ENCODE measurements at places on chromosomes 1 and 21.

DNA sequence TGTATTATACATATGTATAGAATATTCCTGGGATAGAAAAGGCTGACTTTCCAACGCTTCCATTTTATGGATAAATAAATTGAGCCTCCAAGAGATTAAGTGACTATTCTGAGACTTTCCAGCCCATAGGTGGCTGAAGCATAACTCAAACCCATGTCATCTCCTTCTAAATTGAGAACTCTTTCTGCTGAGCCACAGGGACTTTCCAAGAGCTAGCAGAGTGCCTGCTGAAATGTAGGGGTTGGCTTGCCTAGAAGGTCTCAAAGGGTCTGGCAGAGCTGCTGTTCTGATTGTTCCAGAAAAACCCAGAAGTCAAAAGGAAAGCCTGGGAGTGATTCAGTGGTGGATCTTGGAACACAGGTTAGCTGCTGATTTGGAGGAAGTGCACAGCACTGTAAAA, 146.4 kb upstream of the BEND5 start:
- no peak for DNase-seq

- no peak for DNase-seq
These were observed 2.8 kb upstream of the HAPLN2 start for GRCh38 chr1:156616463-156616862.

DNA sequence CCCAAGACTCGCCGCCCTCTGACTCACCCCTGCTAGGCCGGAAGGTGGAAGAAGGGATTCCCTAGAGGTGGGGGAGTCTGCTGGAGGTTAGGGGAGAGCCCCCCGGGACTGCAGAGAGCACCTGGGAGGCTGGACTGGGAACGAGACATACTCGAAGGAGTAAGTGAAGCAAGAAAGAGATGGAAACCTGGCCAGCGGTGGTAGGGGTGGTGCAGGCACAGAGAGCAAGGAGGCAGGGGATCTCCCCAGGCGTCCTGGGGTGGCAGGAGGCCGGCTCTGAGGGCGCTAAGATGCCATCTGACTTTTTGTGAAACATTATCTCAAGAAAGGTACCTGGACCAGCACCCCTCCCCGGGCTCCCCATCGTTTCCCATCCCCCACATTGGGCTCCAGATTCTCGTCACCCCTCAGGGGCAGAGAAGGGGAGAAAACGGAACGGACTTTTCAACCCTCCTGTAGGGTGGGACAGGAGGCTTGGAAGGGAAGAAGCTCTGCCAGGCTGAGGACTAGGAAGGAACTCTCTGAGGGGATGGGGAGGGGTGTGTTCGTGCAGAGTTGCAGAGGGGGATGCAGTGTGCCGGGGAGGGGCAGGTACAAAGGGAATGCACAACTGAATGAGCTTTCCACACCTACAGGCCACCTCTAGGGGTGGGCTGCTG, 708 bp downstream of the CHRNB2 start:
- DNase-seq: no peak

DNA sequence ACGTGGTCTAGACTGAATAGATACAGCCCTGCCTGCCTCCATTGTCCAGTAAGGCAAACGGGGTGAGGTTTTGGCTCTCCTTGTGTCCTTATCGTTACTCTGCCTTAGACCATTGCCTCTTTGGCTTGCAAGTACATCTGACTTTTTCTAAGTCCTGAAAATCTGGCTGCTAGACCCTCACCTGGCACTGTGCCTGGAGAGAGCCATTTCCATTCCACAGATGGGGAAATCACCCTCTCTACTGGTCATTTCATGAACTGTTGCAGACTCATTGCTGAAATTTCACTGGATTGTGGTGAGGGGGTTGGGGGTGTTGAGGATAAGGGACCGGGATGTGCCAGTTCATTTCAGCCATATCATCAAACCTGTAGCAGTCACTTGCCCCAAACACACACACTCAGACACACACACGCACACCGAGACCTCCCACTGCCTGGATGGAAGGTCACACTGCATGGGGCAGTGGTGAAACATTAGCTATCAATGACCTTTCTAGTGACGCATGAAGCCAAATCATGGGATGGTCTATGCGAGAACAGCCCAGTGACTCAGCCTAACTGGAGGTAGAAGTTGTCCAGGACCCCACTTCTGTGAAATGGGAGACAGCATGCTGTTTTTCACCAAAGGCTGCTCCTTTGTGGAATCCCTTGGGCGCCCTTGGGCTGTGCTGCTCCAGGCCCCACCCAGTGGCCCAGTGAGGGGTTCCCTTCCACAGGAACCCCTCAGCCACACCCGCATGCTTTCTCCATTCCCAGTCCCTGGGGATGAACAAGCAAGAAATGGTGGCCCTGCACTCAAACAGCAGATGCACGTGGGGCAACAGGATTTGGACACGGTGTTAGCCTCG, 34.9 kb upstream of the VASH2 start:
- no peak for DNase-seq

DNA sequence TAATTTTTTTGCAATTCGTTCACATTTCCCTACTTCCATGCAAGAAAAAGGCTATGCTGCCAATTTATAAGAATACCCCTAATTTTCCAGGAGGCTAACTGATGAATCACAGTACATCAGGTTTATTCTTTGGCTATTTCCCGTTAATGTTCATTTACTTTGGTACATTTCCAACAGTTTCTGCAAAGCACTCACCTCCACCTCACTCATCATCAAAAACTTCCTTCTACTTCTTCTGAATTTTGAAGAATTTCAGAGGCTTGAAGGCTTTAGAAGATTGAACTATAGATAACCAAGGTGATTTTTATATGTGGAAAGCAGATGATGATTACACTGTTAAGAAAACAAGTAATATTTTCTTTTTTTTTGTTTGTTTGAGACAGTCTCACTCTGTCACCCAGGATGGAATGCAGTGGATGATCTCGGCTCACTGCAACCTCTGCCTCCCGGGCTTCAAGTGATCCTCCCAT, 60.5 kb upstream of the HP1BP3 start:
- no peak for DNase-seq

GRCh38 chr1:152657677-152658076, 5.5 kb upstream of the LCE2D start:
- DNase-seq: no peak

DNA sequence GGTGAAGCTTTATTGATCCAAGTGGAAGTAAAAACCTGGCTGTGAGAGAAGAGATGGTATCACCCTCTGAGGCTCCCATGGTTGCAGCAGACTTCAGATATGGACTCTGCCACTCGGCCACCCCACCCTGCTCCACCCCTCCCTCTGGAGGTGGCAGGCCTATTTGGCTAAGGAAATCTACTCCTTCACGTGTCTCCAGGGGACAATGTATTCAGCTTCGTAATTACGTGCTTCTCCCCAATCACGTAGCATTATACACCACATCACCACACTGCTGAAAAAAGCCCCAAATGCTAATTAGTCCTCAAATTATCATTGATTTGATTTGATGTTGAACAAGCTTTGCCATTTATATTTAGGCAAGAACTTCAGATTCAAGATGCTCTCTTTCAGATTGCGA, 220.7 kb downstream of the OMA1 start:
- no peak for DNase-seq

DNA sequence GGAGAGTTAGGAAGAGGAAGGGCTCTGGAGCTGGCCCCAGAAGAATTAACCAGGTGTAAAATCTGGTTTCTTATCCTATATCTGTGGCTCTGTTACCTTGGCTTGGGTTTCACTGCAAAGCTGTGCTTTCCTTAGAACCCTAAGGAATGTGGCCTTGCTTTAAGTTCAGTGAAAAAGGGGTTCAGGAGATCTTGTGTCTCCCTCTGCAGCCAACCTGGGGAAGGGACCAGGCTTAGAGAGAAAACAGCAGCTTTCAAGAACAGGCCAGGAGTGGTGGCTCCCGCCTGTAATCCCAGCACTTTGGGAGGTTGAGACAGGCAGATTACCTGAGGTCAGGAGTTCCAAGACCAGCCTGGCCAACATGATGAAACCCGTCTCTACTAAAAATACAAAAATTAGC, 16.1 kb upstream of the MYCL start:
- no peak for DNase-seq

- DNase-seq: no peak
These were observed 43.9 kb upstream of the SGIP1 start for GRCh38 chr1:66489972-66490601.

- no peak for DNase-seq
These were observed 612.0 kb downstream of the MATN1 start for GRCh38 chr1:30111431-30111830.

DNA sequence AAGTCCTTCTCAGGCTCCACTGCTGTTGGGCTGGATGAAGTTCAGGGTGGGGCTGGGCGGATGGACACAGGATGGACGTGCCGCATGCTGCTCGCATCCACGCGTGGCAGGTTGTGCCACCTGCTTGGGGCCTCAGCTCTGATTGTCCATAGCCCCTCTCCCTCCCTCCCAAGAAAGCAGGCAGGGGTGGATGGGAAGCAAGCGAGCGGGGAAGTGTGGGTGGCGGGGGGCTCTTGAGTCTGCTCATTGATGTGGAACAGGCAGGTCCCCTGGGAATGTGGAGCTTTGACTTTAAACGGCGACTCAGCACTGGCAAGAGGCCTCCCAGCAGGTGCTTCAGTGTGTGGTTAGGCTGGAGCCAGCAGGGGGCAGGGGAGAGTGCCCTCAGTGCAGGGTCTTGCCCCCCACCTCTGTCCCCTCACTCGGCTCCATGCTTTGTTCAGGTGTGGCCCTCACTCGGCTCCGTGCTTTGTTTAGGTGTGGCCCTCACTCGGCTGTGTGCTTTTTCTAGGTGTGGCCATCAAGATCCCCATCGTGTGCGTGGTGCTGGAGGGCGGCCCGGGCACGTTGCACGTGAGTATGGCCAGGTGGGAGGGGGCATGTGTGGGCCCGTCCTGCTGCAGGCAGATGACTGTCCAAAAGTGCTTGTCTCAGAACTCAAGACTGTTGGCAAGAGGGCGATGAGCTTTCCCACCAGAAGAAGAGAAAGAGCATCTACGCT, 23.9 kb downstream of the TRPM2 start:
- DNase-seq: peak; percentile 78

DNA sequence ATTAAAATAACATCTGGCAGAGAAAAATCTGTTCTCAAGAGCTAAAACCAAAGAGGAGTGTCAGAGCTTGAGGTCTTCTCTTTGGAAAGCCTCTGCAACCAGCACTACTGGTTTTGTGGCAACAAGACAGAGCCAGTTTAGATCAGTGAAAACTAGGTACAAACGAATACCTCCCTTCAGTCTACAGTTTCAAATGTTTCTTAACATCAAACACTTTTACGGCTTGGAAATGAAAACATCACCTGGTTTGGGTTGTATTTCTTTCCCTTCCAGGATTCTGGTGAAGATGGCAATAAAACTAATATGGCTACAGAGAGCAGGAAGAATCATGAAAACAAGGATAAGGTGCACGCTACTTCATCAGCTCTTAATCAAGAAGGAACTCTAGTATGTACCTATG, 339.4 kb upstream of the ESRRG start:
- DNase-seq: no peak

DNA sequence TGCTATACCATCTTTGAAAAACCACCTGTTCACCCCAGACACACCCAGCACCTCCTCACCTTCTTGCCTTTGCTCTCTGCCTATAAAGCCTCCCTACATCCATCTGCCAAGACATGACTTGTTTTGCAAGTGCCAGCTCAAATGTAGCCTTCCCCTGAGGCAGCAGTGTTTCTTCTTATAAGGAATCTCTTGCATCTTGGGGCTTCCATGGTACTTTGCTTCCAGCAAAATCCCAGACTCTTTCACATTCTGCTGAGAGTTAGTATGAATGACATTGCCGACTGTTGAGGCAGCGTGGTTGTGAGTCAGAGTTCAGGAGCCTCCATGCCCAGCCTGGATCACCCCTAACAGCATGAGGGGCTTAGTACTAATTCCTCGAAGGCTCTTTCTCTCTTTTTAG, 217.4 kb upstream of the RUNX1 start:
- no peak for DNase-seq

DNA sequence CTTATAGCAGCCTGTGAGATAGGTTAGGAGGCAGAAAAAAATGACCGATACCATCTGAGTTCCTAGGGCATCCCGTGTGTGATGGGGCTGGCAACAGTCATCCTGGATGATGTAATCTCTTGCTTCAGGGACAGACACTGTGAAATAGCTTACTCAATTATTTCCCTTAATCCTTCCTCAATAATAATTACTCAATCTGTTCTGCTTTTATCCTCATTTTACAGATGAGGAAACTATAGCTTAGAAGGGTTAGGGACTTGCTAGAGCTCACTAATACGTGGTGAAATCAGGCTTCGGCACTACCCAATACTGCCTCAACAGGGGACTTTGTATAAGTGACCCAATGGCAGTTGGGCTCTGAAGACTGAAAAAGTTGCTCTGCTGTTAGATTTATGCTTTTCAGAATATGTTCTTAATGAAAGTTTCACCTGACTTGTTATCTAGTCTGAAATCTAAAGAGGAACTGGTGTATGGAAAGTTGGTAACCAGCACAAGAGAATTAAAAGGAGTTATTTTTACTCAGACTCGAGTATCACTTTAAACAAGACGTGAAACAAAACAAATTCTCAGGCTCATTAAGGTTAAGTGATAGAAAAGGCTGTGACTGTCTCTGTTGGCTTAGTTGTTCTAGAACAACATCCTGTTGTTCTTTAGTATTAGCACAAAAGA, 14.4 kb downstream of the CD55 start:
- DNase-seq: no peak

- no peak for DNase-seq
These were observed 30.0 kb downstream of the PRRC2C start for GRCh38 chr1:171515299-171515698.

DNA sequence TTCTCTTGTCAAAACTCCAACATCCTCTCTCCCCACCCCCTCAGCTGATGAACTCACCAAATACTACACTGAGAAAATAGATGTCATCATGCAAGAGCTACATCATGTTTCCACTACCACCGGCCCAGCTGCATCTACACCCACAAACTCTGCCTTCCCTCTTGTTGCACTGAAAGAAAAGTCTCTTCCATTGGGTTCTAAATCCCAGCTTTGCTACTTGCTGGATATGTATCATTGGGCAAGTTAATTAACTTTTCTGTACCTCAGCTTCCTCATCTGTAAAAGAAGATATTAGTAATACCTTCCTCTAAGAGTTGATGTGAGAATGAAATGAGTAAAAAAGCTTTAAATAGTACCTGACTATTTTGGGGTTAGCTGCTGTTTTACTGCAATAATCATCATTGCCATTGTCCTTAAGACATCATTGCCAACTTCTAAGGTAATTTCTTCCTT, 108.6 kb downstream of the OLFML2B start:
- DNase-seq: no peak

- DNase-seq: peak; percentile 53
These were observed 7.3 kb downstream of the GNG4 start for GRCh38 chr1:235642011-235642942.

DNA sequence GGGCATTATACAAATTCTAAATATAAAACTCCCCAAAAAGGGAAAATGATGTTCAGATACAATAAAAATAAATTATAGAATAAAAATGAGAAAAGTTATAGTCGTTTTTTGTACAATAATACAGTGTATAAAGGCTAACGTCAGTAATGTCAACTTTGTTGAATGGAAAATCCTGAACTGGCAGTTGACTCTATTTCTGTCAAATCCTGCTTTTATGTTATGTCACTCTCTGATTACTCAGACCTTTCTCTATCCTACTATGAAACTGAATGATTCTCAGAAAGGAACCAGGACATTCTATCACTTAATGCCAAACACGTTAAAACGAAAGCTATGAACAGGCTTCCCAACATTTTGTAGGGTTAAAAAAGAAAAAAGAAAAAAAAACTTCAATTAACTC, 636.4 kb downstream of the USP25 start:
- no peak for DNase-seq
